ENCODE measurements at places on chromosomes 4 and X.

- no peak overlapping the region for H3K27ac ChIP-seq
- peaks cover 17% of the 10 kb centered on the region for H3K4me1 ChIP-seq
- no peaks in the 10 kb centered on the region for H3K27me3 ChIP-seq
- H3K36me3 ChIP-seq, result no peaks in the 10 kb centered on the region
- H3K4me3 ChIP-seq, result no peak overlapping the region
These were observed 73.1 kb downstream of the PDGFC start for GRCh38 chr4:156898373-156899117.

GRCh38 chrX:39626749-39627148 is 471.0 kb downstream of the BCOR start:
- H3K36me3 ChIP-seq, result no peaks in the 10 kb centered on the region
- no peak overlapping the region for H3K4me3 ChIP-seq

- H3K27ac ChIP-seq, result peak overlapping the region; percentile 96
- no peaks in the 10 kb centered on the region for H3K36me3 ChIP-seq
- H3K27me3 ChIP-seq, result no peaks in the 10 kb centered on the region
- peak overlapping the region; percentile 97 for H3K4me3 ChIP-seq
These were observed 667 bp downstream of the G3BP2 start for GRCh38 chr4:75672461-75673026.

DNA sequence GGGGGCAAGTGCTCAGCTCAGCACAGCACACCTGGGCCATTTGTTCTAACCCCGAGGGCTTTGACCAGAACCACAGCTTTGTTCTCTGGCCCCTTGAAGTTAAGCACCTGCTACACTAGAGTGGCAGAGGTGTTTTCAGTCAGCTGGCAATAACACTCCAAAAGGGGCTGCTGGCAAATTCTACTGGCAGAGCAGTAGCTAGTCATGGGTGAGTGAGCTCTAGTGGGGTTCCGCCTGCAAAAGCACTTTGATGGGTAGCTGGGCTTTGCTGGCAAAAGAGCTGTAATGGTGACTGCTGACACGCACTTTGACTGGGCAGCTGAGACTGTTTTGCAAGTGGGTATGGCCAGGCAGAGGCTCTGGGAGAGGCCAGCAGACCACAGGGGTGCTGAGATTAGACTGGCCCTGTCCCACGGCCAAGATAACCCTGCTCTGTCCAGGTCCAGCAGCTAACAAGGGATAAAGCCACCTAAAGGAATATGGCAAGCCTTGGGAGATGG is 65.2 kb upstream of the TENT5D start:
- no peaks in the 10 kb centered on the region for H3K36me3 ChIP-seq
- no peaks in the 10 kb centered on the region for H3K4me1 ChIP-seq
- no peak overlapping the region for H3K4me3 ChIP-seq
- no peak overlapping the region for H3K27ac ChIP-seq

- H3K27me3 ChIP-seq, result no peaks in the 10 kb centered on the region
- DNase-seq, result no peak
- peaks cover 8% of the 10 kb centered on the region for H3K4me1 ChIP-seq
- no peak overlapping the region for H3K4me3 ChIP-seq
- H3K36me3 ChIP-seq, result no peaks in the 10 kb centered on the region
These were observed 13.0 kb downstream of the SEPTIN11 start for GRCh38 chr4:76962406-76963130.

DNA sequence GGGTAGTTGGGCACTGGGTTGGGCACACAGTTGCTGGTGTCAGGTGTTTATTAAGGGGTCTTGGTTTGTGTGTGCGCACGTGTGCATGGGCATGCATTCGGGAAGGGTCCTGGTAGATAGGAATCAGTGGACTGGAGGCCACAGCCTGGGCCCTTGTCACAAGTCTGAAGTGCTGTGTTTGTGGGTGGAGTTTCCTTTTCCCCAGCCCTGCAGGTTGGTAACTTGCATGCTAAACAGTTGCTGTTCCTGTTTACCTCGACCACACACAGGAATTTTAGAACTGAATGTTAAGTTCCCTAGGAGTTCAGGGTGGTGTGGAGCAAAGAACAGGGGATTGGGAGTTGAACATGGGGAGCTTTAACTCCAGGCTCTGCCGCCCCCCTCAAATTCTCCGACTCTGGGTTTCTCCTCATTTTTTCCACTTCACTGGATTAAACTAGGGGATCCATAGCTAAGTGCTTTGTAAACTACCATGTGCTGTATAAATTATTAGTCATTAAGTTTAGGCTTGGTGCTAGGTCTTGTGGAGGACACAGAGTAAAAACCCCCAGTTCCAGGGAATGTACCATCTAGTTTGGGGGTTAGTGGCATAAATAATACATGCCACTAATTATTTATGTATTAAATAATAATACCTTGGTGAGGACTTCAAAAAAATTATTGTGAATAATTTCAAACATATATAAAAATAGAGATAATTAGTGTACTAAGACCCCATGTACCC is 49.0 kb downstream of the STARD8 start:
- H3K4me1 ChIP-seq, result peaks cover 47% of the 10 kb centered on the region
- no peak for DNase-seq
- H3K4me3 ChIP-seq, result peak overlapping the region; percentile 77
- H3K27me3 ChIP-seq, result no peaks in the 10 kb centered on the region
- H3K36me3 ChIP-seq, result no peaks in the 10 kb centered on the region

DNA sequence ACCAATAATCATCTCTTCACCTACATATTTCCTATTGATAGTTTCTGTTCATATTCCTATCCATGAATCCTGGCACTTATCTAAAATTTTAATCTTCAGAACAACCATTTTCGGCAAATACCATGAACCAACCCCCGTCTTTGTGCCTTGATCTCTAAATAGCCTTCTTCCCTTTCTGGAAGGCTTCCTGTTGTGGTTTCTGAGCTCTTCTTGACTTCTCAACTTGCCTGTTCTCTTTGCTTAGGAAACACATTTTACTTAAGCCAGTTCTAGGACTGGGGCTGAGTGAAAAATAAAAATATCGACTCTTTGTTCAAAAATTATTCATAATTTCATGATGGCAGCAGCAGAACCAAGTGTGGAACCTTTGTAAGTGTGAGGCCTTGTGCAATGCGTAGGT is 882.4 kb downstream of the C4orf33 start:
- DNase-seq, result no peak
- no peaks in the 10 kb centered on the region for H3K27me3 ChIP-seq

DNA sequence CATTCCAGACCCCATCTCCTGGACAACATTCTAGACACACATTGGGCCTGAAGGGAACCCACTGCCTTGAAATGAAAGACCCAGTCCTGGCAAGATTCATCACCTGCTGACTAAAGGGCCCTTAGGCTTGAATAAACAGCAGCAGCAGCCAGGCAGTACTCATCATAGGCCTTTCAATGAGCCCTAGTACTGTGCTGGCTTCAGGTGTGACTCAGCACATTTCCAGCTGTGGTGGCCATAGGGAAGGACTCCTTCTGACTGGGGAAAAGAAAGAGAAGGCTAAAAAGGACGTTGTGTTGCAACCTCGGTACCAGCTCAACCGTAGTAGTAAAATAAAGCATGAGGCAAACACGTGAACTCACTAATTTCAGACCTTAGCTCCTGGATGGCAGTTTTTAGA is 344.0 kb downstream of the ACTRT1 start:
- no peaks in the 10 kb centered on the region for H3K4me1 ChIP-seq
- H3K27me3 ChIP-seq, result no peaks in the 10 kb centered on the region
- no peak for DNase-seq
- H3K27ac ChIP-seq, result no peak overlapping the region

DNA sequence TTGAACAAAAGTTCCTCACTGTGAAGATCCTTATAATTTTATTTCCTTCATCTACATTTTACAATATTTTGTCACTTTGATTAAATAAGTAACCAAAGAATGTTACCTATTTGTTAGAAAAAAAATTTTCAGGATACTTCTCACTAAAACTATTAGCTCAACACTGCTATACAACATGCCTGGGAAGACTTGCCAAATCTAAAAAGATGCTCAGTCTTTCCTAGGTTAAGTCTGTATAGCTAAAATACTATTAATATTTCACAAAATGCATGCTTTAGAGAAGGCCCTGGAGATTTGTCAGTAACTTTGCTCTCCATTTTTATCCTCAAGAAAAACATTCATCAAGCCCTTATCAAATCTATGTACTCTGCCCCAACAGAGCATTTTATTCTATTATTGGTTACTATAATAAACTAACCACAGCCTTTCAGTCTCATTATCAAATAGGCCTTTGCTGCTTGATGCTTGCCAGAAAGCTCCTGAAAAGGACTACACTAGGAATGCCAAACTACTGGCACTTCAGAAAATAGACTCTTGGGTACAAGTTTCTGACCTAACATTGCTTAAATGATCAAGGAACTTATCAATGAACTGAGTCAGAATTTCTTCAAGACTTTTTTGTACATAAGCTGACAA is 17.7 kb downstream of the NEK1 start:
- peaks cover 38% of the 10 kb centered on the region for H3K36me3 ChIP-seq
- H3K27me3 ChIP-seq, result no peaks in the 10 kb centered on the region
- no peak for DNase-seq
- peaks cover 13% of the 10 kb centered on the region for H3K4me1 ChIP-seq

DNA sequence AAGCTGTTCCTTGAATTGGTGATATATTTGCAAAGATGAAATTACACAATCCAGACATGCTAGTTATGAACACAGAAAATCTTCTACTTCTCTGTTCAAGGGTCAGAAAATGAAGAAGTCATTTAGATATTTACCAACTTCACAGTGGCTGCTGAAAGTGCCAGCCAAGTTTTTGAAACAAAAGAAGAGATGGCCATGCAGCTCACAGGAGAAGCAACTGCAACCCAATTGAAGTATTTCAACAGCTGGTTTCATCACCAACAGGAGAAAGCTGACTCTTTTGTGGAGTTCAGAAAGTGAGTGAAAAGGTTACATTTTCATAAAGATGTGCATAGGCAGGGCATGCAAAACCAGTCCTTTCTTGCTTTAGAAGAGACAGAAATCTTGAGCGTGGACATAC is 70.1 kb upstream of the LSM6 start:
- no peak overlapping the region for H3K27ac ChIP-seq
- no peaks in the 10 kb centered on the region for H3K36me3 ChIP-seq
- peaks cover 3% of the 10 kb centered on the region for H3K27me3 ChIP-seq
- DNase-seq, result no peak
- H3K4me3 ChIP-seq, result no peak overlapping the region
- no peaks in the 10 kb centered on the region for H3K4me1 ChIP-seq

GRCh38 chr4:132332932-132333723 is 816.0 kb upstream of the PCDH10 start:
- no peak overlapping the region for H3K27ac ChIP-seq
- no peak for DNase-seq
- no peak overlapping the region for H3K4me3 ChIP-seq
- H3K4me1 ChIP-seq, result no peaks in the 10 kb centered on the region
- H3K36me3 ChIP-seq, result no peaks in the 10 kb centered on the region

- DNase-seq, result no peak
- H3K4me1 ChIP-seq, result no peaks in the 10 kb centered on the region
- H3K27ac ChIP-seq, result no peak overlapping the region
- H3K27me3 ChIP-seq, result no peaks in the 10 kb centered on the region
These were observed 58.6 kb upstream of the P2RY10 start for GRCh38 chrX:78886550-78886949.

GRCh38 chr4:183626168-183626567 is 32.8 kb downstream of the RWDD4 start:
- H3K27me3 ChIP-seq, result no peaks in the 10 kb centered on the region
- H3K36me3 ChIP-seq, result no peaks in the 10 kb centered on the region
- no peaks in the 10 kb centered on the region for H3K4me1 ChIP-seq
- H3K4me3 ChIP-seq, result no peak overlapping the region
- no peak overlapping the region for H3K27ac ChIP-seq

DNA sequence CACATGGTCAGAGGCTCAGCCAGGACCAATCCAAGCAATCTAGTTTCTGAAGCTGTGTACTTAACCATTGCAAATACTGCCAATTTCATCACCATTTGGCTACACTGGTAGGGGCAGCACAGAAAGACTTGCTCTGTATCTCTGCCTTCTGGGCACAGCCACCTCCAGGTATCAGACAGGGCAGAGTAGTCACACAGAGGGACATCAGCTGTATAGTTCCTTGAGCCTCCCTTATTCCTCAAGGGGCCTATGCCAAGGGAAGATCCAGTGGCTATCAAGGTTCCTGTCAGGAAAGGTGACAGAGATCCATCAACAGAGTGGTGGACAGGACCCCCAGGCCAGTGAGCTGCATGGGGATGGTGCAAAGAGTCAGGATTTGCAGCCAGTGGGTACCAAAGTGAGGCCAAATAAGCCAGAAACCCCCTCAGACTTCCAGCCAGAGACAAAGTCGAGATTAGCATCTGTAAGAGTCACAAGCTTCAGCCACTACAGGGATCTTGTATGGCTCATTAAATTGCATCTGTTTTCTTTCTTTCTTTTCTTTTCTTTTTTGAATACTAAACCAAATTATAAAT is 381.6 kb upstream of the CPEB2 start:
- H3K27ac ChIP-seq, result peak overlapping the region; percentile 83
- H3K27me3 ChIP-seq, result no peaks in the 10 kb centered on the region
- H3K36me3 ChIP-seq, result no peaks in the 10 kb centered on the region

DNA sequence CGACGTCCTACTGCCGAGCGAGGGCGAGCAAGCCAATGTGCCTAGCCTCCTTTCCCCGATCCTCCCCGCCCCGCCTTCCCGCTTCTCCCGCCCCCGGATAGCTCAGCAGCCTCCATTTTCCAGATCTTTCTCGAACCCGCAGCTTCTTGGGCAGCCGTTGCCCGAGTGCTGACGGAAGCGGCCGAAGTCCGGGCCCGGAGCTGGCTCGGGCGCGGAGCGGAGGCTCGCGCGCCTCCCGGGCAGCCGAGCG is 172 bp upstream of the HSPA4L start:
- no peaks in the 10 kb centered on the region for H3K27me3 ChIP-seq
- H3K36me3 ChIP-seq, result no peaks in the 10 kb centered on the region
- H3K4me3 ChIP-seq, result peak overlapping the region; percentile 79
- H3K4me1 ChIP-seq, result peaks cover 28% of the 10 kb centered on the region
- peak; percentile 86 for DNase-seq
- H3K27ac ChIP-seq, result peak overlapping the region; percentile 81

DNA sequence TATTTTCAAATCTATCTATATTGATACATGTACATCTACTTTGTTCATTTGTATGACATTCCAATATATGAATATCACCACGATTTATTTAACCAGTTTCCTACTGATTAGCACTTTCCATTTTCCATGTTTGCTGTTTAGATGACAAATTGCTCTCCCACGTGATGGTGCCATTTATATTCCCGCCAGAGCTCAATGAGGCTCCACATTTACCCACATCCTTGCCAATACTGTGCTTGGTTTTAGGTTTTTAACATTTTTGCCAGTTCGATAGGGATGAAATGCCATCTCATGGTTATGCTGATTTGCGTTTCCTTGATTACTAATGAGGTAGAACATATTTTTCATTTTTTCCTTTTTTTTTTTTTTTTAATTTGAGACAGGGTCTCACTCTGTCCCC is 86.7 kb upstream of the TRIM2 start:
- DNase-seq, result no peak
- H3K4me3 ChIP-seq, result no peak overlapping the region
- peaks cover 5% of the 10 kb centered on the region for H3K4me1 ChIP-seq
- H3K36me3 ChIP-seq, result no peaks in the 10 kb centered on the region
- H3K27me3 ChIP-seq, result peaks cover 4% of the 10 kb centered on the region
- no peak overlapping the region for H3K27ac ChIP-seq

- DNase-seq, result no peak
- no peaks in the 10 kb centered on the region for H3K27me3 ChIP-seq
- H3K36me3 ChIP-seq, result no peaks in the 10 kb centered on the region
- no peak overlapping the region for H3K4me3 ChIP-seq
These were observed 108.6 kb upstream of the NDST4 start for GRCh38 chr4:115222061-115222460.
